HFF-Myc (cell line): ENCODE measurements at places on chromosomes 12 and 14.
A peak's percentile ranks its signal among the peaks of the same experiment; 100 is the strongest.

DNA sequence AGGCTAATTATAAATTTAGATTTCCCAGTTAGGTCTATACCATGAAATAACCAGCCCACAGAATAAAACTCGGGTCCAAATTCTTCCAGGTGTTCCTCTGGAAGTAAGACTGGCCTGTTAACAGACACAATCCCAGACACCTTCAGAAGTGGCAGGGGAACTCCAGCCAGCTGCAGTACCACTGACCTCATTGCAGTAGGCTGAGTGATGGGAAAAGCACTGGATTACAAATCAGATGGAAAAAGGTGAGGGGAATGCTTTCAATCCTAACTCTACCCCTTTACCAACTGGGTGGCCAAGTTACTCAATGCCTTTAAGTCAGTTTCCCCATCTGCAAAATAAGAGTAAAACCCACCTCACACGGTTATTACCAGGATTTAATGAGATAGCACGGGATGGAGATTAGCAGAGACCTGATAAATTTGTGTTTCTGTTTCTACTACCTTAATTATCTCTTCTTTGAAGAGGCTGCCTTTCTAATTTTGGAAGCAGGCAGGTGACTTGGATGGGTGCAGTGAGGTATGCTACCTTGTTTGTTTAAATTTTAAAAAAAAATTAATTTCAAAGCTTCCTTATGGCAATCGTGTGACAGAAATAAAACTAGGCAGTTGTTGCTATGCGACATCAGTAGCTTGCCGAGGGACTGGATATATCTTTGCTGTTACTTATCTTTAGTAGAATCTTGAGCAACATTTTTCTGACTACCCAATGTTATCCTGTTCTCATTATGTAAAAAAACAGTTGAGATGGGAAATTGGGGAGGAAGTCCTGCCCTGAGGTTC, 167.3 kb upstream of the GRIN2B start:
- no peak for DNase-seq

DNA sequence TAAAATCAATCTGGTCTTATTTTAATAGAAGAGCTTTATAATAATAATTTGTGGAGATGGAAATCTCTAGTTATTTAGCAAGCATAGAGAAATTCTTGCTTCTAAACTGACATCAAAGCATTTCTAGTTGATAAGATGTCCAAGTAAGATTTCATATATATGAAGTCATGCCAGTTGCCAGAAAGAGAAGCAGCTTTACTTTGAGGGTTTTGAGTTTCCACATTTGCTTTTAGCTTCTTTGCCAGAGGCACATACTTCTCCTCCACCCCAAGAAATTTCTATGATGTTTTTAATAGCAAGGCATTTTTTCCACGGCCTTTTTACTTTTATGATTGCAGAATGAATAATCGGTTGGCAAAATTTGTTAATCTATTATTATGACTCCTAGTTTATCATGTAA, 24.2 kb upstream of the YAF2 start:
- no peak for DNase-seq

DNA sequence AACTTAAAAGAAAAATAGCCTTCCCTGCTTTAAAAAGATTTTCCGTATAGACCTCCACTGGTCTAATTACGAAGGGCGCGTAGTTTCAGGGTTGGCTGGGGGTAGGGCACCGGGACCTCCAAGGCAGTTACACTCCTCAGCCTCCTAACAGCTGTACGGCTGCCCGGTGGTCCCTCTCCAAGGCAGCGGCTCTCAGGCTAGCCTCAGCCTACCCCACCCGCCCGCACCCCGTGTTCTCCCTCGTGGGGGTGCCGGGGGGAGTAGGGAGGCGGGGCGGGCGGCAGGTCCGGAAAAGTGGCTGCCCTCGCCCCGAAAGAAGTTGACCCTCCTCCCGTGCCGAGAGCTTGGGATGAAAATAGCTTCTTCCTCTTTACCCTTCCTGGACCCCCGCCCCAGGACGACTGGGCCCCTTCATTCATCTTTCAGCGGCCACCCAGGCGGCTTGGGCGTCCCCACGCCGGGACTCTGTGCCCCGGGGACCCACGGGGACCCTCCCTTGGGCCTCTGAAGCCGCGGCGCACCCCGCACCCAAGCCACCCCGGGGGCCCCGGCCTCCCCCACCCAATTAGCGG, 991 bp upstream of the RCOR1 start:
- DNase-seq = no peak

DNA sequence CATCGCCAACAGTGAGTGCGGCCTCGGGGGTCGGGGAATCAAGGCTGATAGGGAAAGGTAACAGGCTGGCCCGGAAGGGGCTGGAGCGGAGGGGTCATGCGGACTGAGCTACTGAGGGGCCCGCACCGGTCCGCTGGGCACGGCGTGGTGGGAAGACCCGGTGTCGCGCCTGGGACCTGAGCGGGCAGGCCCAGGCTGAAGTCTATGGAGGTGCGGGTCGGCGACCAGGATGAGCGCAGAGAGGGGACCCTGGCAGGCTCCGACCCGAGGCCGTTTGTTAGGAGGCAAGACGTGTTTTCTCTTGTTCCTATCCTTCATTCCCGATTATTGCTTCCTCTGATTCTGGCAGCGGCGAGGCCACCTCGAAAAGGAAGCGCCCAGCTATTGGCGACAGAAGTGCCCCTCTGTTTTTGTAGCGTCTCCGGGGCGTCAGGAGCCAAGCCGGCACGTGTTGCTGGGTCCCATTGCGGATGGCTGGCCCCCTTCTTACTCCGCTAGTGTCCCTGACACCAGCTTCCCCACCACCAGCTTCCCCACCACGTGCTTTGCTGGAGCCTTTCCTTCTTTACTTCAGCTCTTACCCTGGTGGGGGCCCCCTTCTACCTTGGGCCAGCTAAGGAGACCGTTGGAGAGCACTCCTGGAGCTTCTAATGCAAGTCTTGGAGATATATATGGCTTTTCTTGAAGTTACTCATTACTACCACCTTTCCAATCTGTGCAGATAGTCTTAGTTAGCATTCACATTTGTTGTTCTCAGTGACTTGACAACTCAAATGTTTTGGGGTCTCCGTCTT, 653 bp downstream of the PA2G4 start:
- DNase-seq = no peak

GRCh38 chr12:65093606-65094005, 27.5 kb downstream of the WIF1 start:
- DNase-seq = no peak

DNA sequence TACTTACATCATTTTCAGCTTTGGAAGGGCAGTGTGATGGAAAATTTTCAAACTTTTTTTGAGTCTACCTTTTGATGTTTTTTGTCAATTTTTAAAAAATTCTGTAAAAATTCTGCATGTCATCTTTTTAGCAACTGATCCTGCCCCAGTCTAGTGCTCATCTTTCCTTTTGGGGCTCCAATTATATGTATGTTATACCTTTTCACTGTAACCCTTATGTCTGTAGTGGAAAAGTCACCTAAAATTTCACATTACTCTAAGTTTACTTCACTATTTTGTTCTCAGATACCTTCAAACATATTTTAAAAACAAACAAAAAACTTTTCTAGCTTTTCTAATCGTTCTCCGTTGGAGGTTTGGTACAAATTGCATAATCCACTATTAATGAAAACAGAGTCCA, 32.5 kb upstream of the MYRFL start:
- no peak for DNase-seq

DNA sequence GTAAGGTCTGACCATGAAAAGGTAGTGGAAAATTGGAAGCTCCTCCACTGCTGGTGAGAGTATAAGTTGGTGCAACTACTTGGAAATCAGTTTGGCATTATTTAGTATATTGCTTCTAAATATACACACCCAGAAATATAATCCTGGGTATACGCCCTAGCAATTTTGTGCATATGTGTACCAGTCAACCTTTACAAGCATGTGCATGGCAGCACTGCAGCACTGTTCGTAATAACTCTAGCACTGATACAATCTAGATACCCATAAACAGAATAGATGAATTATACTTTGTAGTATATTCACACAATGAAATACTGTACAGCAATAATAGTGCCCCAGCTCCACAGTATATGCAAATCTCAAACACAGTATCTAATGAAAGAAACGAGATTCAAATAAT, 265.9 kb downstream of the EMP1 start:
- DNase-seq = no peak

DNA sequence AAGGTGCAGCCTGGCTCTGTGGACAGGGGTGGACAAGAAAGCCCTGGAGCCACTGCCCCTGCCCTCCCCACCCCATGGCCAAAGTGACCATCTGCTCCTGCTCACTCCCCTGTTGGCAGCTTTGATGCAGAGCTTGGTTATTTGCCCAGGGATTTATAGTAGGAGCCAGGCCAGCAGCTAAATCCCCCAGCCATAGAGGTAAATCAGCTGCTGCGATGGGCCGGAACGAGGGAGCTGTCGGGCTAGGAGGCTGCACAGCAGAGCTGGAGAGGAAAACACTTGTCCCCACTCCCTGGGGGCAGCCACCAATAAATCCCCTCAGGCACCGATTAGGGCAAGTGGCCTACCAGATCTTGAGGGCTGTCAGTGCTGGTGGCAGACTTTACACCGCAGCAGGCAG, 26.0 kb downstream of the SMUG1 start:
- DNase-seq = no peak

DNA sequence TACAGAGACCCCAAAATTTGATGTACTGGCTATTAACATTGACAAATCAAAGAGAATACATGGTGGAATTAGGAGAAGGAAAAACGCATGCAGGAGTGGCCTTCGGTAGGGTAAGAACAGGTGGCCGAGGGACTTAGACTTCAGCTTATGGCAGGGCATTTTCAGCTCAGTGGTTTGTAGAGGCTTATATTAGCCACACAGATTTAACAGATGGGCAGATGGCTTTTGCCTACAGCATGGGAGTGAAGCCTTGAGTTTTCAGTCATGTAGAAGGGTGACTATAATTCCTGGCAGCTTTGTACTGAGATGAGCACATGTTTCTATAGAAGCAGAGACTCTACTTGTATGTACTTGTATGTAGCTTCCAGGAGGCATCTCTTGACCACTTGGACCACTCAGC, 40.9 kb upstream of the PLEKHA5 start:
- DNase-seq = no peak

- peak; percentile 35 for DNase-seq
These were observed 124.8 kb downstream of the TMTC3 start for GRCh38 chr12:88266806-88267360.

- no peak for DNase-seq
These were observed 327.7 kb downstream of the TMEM121 start for GRCh38 chr14:105853907-105854599.

DNA sequence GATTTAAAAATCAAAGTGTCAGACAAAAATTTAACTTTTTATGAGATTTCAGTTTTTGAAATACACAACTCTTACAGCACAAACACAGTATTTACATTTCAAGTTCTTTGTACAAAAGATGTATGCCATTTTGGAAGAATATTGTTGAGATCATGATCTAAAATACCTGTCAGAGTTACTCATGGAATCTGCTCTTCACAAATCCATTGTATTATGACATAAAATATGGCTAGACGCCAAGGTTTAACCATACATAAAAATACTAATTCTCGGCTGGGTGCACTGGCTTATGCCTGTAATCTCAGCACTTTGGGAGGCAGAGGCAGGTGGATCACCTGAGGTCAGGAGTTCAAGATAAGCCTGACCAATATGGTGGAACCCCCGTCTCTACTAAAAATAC, 6.2 kb upstream of the SYCP3 start:
- no peak for DNase-seq

GRCh38 chr14:22252686-22253085, 336.3 kb downstream of the DAD1 start:
- DNase-seq = no peak

- no peak for DNase-seq
These were observed 27.8 kb upstream of the GPR132 start for GRCh38 chr14:105093038-105093430.

- no peak for DNase-seq
These were observed 41.8 kb downstream of the EML5 start for GRCh38 chr14:88750945-88751344.

- DNase-seq = peak; percentile 85
These were observed 56.7 kb downstream of the BCL11B start for GRCh38 chr14:99215277-99215676.

- peak; percentile 6 for DNase-seq
These were observed 51.1 kb downstream of the TMEM260 start for GRCh38 chr14:56630707-56631106.
